NCI-H1930 (cell line): ENCODE measurements at places on chromosomes 13 and 19.

DNA sequence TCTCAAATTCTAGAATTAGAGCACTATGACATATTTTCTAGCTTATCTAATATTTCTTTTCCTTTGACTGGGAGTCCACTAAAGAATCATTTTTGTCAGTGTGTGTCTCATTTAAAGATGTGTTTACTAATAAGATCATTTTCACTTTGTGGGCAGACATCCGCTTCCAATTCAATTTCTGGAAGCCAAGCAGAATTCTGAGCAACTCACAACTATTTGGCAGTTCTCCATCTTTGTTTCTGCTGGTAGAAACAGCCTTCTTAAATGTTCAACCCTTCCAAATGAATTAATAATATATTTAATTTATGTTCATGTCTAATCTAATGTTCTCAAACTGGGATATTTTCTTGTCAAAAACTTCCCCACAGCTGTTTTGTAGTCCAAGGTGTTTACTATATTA, 411.8 kb downstream of the KCTD12 start:
- no peak for DNase-seq

DNA sequence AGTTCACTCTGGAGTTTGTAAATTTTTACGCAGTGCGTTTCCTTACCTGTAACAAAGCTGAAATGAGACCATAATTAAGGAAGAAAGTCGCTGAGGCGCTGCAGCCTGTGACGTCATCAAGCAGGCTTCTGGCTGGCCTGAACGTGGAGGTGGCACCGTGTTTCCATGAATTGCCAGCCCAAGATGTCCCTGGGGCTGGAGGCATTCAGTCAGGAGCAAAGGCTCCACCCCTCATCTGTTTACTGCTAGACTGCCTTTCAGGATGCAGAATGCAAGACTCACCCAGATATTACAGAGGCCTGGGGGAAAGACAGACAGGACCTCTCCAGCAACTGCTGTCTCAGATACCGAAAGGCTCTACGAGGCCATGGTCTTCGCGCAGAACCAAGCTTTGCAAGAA, 424.6 kb downstream of the TSHZ3 start:
- DNase-seq = no peak

GRCh38 chr13:59915252-59915651, 248.5 kb downstream of the DIAPH3 start:
- DNase-seq = no peak

GRCh38 chr13:40385858-40386180, 280.6 kb downstream of the FOXO1 start:
- no peak for DNase-seq

DNA sequence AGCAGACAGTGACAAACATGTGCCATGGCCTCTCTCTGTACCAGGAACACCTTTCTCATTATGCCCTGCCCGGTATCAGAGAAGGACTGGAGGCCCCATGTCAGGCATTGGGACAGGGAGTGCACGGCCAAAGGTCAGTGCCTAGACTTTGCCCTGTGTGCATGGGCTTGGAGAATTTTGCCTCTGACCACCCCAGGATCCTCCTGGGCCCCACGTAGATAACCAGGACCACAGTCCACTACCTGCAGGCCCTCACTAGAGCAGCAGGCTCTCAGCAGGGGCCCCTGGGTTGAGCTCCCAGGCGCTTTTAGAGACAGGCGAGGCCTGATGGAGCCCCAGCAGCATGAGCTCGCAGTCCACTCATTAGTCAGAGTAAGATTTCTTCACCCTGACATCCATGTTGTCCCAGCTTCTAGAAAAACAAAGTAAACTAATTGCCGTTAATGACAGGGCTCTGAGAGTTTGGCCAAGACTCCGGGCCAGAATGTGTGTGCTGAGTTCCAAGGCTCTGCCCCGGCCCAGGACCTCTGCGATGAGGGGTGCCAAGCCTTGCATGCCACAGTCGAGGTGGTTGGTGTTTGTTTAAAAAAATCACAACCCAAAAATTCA, 42.7 kb downstream of the CAPN12 start:
- DNase-seq = no peak

DNA sequence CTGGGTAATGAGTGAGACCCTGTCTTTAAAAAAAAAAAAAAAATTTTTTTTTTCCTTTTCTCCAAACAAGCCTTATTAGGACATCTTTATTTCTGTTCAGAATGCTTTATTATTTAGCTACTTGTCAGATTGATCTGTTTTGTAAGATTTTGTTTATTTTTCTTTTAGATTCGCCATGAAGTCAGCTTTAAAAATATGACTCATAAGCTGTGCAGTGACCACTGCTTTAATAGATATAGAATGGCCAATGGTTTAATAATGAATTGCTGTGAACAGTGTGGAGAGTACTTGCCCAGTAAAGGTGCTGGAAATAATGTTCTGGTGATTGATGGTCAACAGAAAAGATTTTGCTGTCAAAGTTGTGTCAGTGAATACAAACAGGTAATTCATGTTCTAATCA, 47.7 kb downstream of the ZMYM2 start:
- no peak for DNase-seq

GRCh38 chr19:2176337-2176994, 12.7 kb downstream of the DOT1L start:
- DNase-seq = no peak

GRCh38 chr19:1355568-1356507, 27.9 kb upstream of the NDUFS7 start:
- DNase-seq = no peak

DNA sequence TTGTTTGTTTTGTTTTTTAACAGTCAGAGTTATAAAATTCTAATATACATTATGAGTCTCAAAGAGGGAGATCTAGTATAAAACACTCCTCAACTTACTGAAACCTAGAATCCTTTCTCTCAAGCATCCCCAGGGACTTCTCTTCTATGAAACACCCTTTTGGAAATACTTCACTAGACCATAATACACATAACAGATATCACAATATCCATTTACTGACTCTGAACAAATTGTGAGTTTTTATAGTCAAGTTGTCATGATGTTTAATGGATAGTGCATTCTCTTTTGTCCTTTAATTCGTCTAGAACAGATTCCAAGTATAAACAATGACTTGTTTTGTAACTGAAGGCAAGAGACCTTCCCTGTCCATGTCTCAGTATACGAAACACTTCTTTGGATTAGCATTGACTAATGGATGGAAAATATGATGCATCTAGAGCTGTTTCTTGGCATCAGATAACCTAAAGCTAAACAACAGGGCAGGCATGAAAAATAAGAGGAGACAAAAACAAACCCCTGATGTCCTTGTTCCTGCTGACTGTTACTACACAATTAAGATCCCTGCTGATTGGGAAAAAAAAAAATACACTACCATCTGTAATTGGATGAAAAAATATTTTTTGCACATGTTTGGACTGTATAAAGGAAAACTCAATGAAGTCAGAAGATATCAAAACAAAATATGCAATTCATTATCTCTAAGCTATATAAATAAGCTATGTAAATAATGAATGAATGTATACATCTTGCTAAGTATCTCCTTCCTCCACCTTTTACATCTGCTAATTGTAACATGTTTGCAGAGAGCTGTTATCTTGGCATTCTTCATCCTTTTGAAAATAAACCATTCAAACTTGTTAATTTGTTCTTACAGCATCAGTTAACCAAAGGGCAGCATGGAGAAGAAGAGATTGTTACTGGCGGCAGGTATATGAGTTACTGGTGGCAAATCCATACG, 214.2 kb downstream of the LACC1 start:
- no peak for DNase-seq

- no peak for DNase-seq
Observed at GRCh38 chr13:20258963-20259288, 26.8 kb upstream of the GJB6 start.

DNA sequence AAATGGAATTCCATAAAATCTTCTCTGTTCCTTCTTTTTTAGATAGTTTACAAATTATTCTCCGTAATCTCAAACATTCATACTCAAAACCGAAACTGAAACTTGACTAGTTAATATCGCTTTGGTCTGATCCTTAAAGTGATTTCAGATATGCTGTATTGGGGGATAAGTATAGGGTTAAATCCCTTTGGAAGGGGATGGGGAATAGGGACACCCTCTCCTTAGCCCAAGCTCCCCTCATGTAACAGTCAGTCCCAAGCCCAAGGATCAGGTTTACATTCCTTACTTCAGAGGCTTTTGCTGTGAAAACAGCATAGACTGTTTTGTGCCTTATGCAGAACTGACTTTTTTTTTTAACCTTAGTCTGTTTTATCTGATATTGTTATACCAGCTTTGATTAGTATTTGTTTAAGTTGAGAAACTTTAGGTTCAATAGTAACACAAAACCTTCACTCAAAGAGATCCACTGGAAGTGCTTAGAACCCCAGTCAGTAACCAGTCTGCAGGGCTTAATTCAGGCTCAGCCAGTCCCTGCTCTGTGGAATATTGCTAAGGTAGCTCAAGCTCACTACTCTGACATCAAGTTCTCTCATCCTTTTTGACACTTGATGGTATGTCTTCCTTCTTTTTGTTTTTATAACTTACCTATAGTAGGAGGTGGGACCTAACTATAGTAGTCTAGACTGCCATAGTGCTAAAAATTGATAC, 10.5 kb downstream of the CDADC1 start:
- DNase-seq = no peak

GRCh38 chr19:609004-609346, 19.3 kb downstream of the HCN2 start:
- no peak for DNase-seq

- DNase-seq = no peak
Observed at GRCh38 chr13:20173116-20173746, 12.4 kb upstream of the GJA3 start.

GRCh38 chr13:105774739-105775460, 760.6 kb downstream of the EFNB2 start:
- DNase-seq = no peak

DNA sequence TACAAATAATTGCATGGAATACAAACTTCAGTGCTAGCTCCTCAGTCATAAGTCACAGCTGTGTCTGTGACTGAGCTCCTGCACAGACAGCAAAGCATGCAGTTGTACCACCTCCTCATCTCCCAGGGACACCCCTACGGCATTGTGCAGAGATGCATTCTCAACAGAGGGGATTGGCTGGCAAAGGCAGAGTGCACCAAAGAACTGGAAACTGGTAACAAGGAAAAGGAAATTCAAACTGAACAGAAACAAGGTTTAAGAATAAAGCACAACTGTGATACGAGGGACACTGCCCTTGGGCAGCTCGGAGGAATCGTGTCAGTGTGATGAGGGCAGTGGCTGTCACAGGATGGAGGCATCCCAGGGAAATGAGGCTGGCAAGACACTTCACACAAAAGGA, 126.1 kb upstream of the SOX1 start:
- DNase-seq = no peak

DNA sequence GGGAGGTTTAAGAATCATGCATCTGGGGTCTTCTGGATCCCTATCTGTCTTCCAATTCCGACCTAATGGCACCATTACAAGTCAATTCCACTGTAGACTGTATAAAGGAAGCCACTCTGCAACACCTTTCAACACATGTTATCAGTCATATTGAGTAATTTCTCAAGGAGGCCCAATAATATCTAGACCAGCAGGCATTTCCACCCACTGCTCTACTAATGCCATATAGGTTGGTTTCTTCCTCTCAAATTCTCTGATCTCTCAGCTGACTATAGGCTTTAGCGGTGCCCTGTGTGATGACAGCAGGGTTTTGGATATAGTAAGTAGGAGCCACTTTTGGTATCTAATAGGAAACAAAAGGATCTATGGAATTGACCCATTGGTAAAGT, 12.4 kb upstream of the ITM2B start:
- DNase-seq = no peak

DNA sequence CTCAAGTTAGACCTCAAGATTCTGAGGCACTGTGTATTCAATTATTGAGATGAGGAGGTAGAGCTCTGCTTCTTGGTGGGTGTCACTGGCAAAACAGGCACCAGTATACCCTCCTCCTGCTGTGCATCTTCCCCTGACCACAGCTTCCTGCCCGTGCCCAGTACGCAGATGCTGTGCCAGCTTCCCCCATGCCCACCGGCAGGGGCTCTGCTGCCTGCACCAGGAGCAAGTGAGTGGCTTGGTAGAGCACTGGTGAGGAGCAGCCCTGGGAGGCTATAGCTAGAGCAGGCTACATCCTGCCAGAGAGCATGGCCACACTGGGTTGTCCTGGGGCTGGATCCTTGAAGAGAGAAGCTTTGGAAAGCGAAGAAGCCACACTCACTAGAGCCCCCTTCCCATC, 21.0 kb upstream of the RNF17 start:
- no peak for DNase-seq

DNA sequence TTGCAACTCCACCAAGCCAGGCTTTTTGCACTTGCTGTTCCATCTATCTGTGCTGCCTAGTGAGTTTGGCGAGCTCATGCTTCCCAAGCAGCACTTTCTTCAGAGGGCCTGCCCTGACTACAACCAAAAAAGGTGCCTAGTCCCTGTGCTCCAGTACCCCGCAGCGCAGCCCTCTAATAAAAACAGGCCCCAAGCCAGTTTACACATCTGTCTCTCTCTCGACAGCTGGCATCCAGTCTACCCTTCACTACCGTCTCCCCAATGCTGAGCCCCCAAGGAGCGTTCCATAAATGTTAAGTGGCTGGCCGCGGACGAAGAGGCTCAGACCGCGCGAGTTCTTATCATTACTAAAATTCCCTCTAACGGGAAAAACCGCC, 512 bp downstream of the MED4 start:
- no peak for DNase-seq

DNA sequence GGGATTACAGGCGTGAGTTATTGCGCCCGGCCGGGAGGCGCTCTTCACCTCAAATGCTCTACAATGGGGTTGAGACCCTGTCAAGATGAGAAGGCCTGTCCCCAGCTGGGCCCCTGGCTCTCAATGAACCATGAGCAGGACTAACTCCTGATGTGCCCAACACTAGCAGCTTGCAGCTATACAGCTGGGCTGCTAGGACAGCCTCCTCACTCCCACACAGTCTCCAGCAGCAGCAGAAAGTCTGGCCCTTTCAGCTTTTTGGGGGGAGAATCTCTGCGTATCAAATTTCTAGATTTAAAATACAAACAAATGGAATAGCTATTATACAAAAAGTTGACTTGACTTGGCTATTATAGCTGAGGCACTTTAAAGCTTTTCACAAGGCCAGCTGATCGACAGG, 30.2 kb downstream of the TMTC4 start:
- DNase-seq = no peak

- DNase-seq = peak; percentile 5
Observed at GRCh38 chr19:17420475-17420924, 653 bp downstream of the MVB12A start.

DNA sequence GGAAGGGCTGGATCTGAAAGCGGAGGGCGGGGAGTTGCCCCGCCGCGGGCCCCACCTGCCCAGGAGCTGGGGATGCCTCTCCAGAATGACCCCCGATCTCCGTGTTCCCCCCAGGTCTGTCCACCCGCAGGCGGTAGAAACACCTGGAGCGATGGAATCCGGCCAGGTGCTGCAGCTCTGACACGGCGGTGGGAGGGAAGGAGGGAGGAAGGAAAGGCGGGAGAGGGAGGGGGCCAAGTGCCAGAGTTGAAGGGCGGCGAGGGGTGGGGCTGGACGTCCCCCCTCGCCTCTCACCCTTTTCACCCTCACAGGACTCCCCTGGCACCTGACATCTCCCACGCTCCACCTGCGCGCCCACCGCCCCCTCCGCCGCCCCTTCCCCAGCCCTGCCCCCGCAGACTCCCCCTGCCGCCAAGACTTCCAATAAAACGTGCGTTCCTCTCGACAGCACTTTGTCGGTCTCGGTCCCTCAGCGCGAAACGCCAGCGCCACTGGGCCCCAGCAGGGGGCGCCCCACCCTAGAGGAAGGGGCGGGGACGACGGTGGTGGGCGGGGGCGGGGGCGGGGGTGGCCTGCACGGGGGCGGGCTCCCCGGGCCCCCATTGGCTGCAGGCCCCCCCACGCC, 337 bp upstream of the FXYD7 start:
- peak; percentile 83 for DNase-seq

- DNase-seq = no peak
Observed at GRCh38 chr13:111575719-111576118, 255.3 kb downstream of the TEX29 start.
